GM23338 (cell line): ENCODE measurements at places on chromosomes 1 and 21.

GRCh38 chr1:146021050-146021445 is 487 bp downstream of the HJV start:
- DNase-seq: no peak

DNA sequence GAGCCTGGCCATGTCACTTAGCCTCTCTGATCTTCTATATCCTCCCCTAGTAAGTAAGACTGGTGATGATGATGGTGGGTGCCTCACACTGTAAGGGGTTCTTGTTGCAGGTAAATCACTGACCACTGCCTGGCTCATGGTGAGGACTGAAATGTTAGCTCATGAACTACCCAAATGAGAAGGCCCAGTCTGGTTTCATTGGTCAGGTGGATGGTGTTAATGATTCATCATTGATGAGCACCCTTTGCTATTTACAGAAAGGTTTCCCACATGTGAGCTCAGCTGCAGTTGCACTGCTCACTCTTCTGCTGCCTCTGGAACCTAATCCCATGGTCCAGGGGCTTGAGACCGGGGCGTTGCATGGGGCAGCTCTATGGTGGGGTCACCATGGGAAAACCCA is 417.7 kb downstream of the PRDM2 start:
- DNase-seq: no peak

DNA sequence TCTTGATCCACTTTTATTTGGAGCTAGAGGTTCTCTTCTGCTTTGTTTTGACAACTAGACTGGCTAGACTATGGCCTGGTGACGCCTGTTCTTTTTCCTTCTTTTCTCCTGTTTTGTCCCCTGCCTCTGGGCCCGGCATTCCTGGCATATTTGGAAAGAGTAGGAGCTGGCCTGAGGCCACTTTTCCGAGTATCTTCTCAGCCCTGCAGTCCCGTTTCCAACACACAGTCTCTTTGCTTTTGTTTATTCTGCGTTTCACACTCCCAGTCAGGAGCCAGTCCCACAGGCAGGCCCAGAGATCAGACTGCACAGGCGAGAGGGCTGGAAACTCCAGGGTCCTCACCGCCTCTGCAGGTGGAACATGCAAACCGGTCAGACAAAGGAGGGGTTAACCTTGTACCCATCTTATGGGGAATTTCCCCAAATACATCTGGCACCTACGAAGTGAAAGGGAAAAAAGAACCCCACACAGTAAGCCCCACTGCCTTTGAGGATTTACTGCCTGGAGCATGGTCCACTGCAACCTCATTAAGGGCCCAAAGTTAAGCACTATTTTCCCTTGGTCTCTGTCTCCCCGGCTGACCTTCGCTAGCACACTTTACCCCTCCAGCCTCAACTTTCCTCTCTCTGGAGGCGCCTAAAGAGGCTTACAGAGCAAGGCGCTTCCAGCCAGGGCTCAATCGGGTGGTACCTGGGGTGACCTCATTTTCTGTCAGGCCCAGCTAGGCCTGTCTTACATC is 141.1 kb downstream of the TOMM20 start:
- DNase-seq: peak; percentile 85

DNA sequence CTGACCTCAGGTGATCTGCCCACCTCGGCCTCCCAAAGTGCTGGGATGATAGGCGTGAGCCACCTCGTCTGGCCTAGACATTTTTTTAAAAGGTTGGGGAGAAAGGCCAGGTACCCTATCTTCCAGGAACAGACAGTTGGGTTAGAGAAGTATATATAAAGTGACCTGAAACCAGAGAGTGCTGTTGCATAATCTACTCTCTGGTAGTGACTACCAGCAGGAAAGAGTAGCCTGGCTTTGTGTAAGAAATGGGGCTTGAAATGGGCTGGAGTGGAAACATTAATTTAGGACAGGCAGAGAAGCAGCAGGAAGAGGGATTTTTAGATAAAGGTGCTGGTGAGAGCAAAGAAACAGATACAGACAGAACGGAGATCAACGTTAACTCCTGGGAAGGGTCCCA is 125.8 kb upstream of the HOOK1 start:
- DNase-seq: no peak

DNA sequence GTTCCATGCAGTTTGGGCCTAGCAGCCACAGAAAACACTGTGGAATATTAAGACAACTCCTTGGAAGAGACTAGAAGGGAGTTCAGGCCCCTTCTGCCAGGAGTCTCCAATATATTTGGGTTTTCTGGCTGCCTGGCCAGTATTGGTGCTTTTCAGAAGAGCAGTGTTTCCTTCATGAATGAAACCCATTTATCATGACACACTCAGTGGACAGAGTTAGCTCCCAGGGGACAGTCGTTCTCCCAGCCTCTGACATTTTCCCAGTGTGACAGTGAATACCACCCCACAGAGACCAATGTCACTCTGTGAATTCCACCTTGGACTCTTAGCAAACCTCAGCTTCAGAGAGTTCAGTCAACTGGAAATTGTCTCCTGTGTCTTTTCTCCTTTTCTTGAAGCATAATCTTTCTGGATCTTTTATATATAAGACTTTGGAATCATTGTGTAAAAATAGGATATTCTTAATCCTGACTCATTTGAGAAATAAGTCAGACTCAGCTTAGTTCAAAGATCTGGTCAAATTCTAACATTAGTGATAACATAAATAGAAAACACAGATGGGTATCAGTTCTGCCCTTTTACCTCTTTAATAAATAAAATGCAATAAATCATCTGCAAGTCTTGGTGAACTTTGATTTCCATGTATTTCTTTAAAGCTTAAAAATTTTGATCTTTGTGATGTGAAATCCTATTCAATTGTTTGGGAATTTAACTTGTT is 40.4 kb downstream of the GNG12 start:
- DNase-seq: no peak
